NCI-H187 treated with DMSO at 0.1 percent for 48 hours (cell line): ENCODE measurements at places on chromosomes 3 and 15.

DNA sequence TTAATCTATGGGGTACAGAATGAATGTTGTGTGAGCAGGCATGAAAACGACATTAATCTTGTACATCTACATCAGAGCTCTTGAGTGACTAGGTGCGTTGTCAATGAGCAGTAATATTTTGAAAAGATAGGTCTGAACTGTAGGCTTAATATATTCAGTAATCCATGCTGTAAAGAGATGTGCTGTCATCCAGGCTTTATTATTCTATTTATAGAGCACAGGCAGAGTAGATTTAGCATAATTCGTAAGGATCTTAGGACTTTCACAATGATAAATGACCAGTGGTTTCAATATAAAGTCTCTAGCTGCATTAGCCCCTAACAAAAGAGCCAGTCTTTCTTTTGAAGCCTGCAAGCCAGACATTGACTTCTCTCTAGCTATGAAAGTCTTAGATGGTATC lies 43.0 kb downstream of the NLGN1 start:
- DNase-seq = no peak

DNA sequence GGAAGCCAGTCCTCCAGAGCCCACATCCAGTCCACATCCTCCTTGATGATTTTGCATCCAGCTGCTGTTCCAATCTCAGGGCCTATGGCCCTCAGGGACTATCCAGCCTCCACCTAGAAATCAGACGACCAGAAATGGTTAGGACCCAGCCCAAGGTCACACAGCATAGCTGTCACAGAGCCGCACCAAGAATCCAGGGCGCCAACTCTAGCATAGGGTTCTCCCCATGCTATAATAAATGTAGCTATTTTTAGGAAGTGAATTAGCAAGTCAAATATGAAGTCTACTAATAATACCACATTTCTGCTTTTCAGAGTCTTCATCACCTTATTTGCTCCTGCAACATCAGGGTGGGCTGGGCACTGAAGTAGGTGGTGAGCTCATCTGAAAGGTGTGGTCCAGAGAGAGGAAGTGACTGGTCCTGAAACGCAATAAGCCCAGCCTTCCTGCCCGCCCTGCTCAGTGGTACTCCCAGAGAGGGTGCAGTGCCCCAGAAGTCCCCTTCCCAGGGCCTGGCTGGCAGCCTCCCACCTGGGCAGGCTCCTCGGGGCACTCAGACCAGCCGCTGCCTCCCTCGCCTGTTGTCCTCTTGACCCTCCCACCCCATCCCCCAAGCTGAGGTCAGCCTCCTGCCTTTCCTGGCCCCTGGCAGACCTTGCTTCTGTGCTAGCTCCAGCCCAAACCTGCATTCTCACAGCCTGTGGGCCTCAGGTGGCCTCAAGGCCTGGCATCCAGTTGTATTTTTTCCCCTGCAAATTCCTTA lies 17.6 kb upstream of the CYP11A1 start:
- DNase-seq = no peak

- DNase-seq = no peak
Measured at GRCh38 chr15:70479785-70480184, 283.6 kb downstream of the UACA start.

DNA sequence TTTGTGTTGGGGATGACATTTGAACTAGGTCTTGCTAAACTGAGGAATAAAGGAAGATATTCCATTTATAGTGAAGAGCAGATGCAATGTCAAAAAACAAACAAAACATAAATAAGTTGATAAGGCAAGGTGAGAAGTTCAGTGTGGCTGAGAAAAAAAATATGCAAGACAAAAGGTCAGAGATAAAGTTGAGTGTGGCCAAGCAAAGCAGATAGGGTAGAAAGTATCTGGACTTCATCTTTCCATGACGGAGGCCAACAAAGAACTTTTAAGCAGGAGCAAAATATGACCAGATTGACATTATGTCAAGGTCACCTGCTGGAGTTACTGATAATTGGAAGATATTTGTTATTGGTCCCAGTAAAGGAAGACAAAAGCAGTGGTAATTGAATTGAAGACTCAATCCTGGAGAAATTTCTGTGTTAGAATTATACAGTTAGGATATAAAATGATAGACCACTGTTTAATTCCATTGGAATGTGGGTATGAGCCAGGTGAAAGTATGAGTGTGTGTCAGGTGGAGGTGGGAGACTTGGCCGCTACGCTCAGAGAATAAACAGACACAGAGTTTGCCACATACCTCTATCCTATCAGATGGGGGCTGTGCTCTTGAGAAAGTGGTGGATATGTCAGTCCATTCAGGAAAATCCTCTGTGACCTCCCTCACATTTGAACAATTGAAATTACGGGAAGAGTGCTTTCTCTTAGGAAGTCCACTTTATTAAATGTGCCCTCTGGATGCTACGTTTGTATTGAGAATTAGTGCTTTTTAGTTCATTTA lies 28.1 kb downstream of the ADIPOQ start:
- DNase-seq = no peak

GRCh38 chr3:146250449-146251382 lies at the start of gene PLSCR4:
Gene PLSCR4 (minus strand): TSS chr3:146251105. CDS start chr3:146222071, 29,034 bp downstream.
- no peak for DNase-seq

GRCh38 chr3:180176059-180176458 lies 139.3 kb upstream of the PEX5L start:
- DNase-seq = no peak

GRCh38 chr15:48802257-48802656 lies 8.6 kb downstream of the CEP152 start:
- DNase-seq = no peak

GRCh38 chr3:36212251-36212650 lies 168.1 kb upstream of the STAC start:
- no peak for DNase-seq

- DNase-seq = no peak
Measured at GRCh38 chr15:78108300-78109084, 16.1 kb downstream of the SH2D7 start.

DNA sequence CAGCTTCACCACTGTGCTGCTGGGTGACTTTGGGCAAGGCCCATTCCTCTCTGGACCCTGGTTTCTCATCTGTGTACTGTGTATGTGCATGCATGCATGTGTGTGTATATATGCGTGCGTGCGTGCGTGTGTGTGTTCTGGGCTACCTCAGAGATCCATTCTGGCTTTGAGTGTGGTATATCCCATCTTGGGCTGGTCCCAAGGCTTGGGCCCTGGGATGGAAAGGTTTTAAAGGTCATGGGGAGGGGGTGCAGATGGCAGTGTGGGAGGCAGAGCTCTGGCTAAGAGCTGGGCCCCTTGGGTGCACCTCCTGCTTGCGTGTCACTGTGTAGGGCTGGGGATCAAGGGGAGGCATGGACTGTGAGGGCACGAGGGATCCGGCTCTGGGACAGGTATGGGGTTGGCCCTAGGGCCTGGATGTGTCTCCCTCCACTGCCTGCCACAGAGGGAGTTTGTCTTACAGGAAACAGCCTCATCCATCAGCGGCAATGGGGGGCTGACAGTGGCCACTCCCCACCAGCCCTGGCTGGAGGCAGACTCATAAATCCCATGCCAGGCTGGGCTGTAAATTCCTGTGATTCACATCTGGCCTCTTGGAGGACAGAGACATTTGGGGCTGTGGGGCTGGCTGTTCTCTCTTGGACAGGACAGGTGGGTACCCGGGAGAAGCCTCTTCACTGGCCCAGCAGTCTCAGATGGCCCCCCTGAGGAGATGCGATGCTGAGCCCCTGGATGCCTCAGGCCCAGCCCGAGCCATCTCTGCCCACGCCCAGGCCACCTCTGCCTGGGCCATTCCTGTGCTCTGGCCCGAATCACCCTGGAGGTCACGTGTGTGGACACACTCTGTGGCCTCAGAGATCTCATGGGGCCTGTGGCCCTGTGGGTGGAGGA lies 21.4 kb upstream of the CSPG4 start:
- DNase-seq = no peak

DNA sequence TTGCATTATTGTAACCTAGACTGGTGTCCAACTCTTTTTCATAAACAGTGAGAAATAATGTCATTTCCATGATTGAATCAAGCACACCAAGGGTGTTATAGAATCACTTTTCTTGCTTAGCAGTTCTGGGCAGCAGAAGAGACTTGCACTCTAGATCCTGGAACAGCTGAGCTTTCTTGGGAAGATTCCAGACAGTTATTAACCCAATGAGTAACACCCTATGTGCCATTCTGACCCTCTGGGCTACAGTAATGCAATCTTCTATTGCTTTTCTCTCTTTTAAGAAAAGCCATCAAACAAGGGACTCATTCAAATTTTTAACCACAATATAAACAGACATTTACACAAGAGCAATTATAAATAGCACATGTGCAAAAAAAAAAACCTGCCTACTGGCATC lies 39.3 kb upstream of the USP3 start:
- DNase-seq = no peak

- no peak for DNase-seq
Measured at GRCh38 chr3:167520266-167521005, 46.6 kb upstream of the SERPINI2 start.

GRCh38 chr15:52709187-52709981 lies 30.2 kb upstream of the ATOSA start:
- no peak for DNase-seq

GRCh38 chr15:81573098-81573746 lies 199.2 kb upstream of the TMC3 start:
- DNase-seq = peak; percentile 71

DNA sequence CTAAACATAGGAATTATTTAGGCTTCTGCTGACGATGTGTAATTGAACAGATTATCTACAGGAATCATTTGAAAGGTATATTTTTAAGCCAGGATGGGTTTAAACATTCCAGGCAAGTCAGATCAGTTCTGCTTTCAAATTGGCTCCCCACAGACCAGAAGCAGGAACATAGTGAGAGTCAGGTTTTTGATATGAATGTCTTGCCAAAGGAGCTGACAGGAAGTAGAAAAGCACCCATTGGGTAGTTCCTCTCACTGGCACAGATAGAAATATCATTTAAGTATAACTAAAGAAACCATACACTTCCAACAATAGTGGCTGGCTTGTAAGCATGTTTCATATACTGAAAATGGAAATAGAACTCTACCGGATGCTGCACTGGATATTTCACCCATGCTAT lies 95.2 kb downstream of the CLDN1 start:
- no peak for DNase-seq

DNA sequence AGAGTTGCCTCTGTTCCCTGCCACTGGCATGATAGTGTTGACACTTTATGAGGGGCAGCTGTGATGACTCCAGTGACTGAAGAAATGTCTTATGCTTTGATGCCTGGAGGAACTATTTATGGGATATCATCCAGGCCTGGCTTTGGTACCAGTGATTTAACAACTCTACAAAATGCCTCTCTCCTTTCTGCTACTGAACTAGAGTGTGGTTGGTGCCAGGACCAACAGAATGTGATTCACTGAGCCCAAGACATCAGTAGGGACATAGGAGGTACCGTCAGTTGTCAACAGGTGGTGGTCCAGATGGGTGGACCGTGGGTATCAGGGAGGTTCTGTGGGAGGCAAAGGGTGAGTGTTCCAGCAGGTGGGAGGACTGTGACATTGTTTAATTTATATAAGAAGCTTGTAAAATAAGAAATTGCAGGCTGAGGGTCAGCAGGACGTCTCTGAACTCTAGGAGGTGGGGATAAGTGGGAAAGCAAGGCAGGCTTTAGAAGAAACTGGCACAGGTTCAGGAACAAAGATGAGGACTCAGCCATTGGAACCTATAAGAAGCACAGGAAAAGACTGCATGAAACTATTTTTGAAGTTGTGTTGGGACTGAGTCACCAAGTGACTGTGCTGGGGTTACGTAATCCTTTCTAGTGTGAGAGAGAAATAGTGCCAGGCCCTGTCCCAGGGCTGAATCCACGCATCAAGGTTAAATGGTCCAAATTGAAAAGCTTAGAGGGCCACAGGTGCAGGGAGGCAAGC lies 28.5 kb upstream of the SLC7A14 start:
- no peak for DNase-seq

DNA sequence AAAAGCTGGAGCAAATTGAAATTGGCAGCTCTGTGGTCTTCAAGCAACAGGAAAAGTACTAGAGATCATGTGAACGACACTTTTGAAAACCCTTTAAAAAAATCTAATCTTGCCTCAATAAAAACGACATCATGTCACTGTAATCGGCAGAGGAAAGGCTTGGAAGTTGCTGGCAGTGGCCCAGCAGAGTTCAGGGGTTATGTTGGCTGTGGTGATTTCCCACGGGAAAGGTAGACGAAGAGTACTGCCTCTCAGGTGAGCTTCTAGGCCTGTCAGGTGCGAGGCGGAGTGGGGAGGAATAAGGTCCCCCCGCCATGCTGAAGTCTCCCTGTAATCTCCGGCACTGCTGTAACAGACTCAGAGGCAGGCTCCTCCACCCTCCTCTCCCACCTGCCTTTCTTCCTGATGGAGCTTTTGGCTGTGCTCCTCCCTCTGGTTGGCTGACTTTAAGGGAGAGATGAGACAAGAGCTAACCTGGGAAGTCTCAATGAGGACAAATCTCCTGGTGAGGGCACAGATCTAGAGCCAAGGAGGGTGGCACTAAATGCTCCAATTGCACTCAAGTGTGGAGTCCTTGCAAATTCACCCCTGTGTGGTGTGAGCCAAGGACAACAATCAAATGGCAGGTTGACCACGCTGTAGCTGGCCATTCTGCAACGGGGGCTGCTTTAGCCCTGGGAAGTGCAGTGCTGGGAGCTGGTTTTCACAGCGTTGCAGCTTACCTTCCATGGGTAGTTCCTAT lies 18.7 kb upstream of the HES1 start:
- no peak for DNase-seq

- no peak for DNase-seq
Measured at GRCh38 chr3:69329892-69330291, 56.0 kb downstream of the FRMD4B start.
